Hematopoietic multipotent progenitor cell treated with erythropoietin and hydrocortisone succinate and interleukin-3 and kit ligand, for 6 days (in vitro differentiated cells): ENCODE measurements at places on chromosomes 7 and 10.
A peak's percentile ranks its signal among the peaks of the same experiment; 100 is the strongest.

DNA sequence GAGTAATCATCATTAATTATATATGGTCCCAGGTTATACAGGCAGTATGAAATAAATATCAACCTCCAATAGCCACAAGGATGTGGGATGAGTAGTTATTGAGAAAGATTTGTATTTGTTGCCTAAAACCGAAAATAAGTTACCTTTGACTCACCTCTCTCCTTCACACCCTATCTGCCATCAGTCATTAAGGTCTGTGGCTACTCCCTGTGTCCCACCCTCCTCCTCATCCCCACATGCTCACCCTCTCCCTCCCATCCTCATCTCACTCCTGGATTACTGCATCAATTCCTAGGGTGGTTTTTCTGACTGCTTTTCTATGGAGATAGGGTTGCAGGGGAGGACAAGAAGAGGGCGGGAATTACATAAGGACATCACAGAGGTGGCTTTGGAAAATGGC is 9.1 kb upstream of the GGCT start:
- no peak for DNase-seq

DNA sequence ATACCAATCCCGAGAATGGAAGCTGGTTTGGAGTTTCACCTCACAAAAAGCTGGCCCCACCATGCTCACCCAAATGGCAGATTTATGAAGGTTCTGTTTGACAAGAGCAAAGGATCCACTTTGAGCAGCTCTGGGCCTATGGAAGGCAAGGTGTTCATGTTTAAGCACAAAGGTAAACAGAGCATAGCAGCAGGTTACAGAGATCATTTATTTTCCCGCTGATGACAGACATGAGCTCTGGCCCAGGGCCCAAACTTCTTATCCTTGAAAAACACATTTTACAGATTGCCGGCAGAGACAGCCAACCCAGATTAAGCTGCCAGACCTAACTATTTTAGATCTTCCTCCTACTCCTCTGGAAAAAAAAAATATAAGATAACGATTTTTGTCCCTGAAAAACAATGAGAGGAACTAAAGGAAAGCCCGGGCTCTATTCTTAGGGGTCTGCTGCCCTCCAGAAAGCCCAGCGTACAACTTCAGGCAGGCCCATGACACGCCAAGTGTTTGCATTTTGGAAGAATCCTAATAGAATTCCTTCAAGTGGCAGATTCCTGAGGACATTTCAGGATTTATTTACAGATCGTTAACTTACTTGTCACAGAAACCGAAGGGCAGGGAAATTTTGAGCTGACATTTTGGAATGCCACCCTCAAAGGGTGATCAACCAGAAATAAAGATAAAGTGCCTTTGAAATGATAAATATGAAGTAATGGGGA is 40.0 kb downstream of the SYPL1 start:
- DNase-seq, result peak; percentile 82

DNA sequence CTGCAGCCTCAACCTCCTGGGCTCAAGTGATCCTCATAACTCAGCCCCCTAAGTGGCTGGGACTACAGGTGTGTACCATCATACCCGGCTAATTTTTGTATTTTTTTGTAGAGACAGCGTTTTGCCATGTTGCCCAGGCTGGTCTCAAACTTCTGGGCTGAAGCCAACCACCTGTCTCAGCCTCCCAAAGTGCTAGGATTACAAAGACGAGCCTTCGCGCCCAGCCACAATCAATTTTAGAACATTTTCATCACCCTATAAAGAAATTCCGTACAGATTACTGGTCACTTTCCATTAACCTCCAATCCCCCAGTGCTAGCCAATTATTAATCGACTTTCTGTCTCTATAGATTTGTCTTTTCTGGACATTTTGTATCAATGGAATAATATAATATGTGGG is 32.3 kb upstream of the PALS2 start:
- no peak for DNase-seq

- DNase-seq, result no peak
Measured at GRCh38 chr10:66678521-66678920, 247.3 kb upstream of the LRRTM3 start.
